ENCODE measurements at places on chromosomes 16 and 17. TPM values are rescaled to one million over a fixed set of nuclear protein-coding genes. Genes with fewer than 3 reads are reported as not detected.

DNA sequence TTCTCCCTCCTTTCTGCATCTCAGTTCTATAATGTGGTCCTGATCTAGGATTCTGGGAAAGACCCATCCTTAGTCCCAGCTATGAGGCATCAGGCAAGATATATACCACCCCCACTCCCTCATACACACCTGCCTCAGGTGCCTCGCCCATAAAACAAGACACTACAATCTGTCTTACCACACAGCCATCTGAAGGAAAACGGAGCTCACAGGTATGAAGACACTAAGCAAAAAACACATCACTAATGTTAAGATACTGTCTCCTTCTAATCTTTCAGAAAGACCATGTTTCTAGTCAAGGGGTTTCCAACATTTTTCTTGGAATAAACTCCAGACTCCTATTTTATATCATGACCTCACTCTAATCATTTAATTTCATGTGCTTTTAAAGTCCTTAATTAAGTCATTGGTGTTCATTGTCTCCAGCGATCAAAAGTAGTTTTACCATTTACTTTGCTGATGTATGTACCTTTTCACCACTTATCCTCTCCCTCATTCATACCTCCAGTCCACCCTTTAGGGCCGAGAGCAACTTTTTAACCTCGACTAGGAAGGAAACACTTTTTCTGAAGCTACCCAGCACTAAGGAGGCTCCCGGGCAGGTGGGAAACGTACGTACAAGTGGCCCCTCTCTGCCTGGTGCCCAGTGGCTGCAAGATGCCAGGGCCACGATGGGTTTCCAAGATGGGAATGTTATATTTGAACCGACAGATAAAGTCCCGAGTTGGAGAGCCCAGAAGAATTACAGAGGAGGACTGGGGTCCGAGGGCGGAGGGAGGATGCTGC is 979 bp downstream of the MAP3K14 start:
- no peak for DNase-seq

GRCh38 chr17:17326275-17326875 is 23.2 kb downstream of the NT5M start:
- no peak for DNase-seq

DNA sequence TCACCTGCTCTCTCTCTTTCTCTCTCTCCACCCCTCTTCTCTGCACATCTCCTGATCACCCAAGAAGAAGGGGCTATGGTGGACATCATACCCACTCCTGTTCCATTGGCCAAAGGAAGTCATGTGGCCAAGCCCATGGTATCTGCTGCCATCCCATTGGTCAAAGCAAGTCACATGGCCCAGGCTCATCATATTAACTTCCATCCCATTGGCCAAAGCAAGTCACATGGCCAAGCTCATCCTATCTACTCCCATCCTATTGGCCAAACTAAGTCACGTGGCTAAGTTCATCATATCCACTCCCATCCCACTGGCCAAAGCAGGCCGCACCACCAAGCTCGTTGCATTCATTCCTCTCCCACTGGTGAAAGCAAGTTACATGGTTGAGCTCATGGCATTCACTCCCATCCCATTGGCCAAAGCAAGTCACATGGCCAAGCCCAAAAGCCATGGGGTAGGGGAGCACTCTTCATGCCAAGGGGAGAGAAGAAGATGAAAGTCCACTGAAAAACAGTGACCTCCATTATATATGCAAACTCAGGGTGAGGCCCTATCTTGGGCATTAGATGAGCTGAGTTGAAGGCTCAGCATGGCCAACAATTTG is 29.2 kb downstream of the SNX20 start:
- no peak for DNase-seq

PERCC1 gene
- polyA plus RNA-seq = not detected

Data from foreskin keratinocyte (primary cell).